ENCODE measurements at places on chromosomes 6 and 20.

GRCh38 chr6:49142421-49143151 is 320.5 kb downstream of the MMUT start:
- no peak for DNase-seq

DNA sequence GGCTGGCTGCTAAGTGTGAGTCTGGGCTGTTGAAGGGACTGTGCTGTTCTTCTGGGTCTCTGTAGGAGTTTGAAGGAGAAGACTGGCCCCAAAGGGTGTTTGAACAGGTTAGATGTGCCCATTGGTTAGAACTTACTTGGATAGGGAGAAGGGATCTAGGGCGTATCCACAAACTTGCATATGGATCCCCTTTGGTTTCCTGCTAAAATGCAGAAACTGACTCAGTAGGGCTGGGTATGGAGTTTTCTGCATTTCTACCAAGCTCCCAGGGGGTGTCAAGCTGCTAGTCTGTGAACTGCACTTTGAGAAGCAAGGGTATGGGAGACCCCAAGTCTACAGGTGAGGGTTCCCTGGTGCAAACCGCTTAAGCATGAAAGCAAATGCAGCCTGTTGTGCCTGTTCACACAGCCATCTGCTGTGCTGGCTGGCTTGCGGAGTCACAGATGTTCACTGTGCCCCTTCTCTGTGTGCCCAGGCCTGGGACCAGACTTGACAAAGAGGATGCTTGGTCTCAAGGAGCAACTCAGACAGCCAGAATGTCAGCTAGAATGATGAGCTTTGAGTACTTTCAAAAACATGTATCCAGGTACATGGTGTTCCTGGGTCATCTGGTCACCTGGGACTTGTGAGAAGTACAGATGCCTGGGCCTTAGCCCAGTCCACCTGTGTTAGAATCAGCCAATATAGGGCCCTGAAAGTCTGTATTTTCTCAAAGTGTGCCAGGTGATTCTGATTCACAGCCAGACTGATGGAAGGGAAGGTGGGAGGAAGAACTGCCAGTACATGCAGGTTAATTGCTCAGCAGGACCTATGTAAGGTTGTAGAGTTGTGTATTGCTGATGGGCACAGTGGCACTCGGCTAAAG is 7.4 kb downstream of the PPP1R16B start:
- DNase-seq = no peak

DNA sequence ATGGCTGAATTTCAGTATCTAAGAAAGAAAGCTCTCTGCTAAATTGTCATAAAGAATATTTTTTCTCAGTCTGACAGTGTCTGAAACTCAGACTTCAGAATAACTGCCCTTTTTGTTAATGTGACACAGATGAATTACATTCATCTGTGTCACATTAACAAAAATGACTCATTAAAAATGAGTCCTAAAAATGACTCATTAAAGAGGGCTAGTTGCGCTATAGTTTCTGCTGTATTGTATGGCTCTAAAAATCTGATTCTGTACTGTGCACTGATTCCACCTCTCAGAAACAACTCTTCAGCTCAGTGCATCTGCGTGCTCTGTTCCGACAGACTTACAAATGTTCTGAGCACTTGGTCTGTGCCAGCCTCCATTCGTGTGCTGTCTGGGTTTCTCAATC is 15.0 kb downstream of the RNF114 start:
- no peak for DNase-seq

DNA sequence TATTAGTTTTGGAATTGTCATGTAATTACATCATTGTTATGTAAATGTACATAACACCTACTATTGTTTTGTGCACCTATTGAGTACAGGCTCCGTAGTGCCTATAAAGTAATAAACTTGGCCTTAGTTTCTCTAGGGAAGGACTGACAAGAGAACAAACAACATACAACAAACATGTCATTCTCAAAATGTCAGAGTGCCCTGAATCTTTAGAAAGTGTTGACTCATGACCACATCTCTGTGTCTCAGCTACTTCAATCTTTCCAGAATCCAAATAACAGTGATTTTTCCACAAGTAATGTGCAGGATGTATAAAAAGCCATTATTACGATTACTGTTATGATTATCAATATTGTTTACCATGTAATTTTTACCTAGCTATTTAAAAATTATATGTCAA is 17.2 kb downstream of the LAMP5 start:
- no peak for DNase-seq

All from iPS DF 6.9 (cell line).